MV-4-11 (cell line): ENCODE measurements at places on chromosomes 4 and X.

- DNase-seq: no peak
Observed at GRCh38 chr4:138643827-138644226, 371.8 kb upstream of the NOCT start.

- DNase-seq: no peak
Observed at GRCh38 chr4:102519925-102520324, 18.8 kb downstream of the NFKB1 start.

DNA sequence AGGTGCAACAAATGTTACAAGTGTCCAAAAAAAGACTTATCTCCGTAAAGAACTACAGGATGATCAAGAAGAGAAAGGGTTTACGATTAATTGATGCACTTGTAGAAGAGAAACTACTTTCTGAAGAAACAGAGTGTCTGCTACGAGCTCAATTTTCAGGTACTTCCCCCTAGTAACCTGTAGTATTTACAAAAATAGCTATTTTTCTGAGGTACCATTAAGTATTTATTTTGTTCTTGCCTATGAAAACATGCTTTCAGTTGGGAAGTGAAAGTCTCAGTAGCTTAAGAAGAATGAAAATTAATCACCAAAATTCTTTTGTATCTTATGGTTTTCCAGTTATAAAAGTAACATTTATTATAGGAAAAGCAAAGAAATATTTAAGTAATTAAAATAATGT, 5.9 kb downstream of the THAP9 start:
- DNase-seq: no peak

DNA sequence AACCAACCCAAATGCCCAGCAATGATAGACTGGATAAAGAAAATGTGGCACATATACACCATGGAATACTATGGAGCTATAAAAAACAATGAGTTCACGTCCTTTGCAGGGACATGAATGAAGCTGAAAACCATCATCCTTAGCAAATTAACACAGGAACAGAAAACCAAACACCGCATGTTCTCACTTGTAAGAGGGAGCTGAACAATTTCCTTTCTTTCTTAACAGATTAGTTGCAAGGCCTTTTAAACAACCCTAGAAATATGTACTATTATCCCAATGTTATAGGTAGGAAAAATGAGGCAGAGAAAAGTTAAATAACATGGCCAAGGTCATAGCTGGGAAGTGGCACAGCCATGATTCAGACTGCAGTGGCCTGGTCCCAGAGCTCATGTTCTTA, 5.8 kb upstream of the OCIAD2 start:
- no peak for DNase-seq

- peak; percentile 82 for DNase-seq
Observed at GRCh38 chr4:152500800-152501434, 35.0 kb downstream of the FBXW7 start.

GRCh38 chr4:149370002-149370401, 445.6 kb downstream of the IQCM start:
- no peak for DNase-seq

GRCh38 chr4:170057866-170058265, 31.7 kb upstream of the MFAP3L start:
- no peak for DNase-seq

DNA sequence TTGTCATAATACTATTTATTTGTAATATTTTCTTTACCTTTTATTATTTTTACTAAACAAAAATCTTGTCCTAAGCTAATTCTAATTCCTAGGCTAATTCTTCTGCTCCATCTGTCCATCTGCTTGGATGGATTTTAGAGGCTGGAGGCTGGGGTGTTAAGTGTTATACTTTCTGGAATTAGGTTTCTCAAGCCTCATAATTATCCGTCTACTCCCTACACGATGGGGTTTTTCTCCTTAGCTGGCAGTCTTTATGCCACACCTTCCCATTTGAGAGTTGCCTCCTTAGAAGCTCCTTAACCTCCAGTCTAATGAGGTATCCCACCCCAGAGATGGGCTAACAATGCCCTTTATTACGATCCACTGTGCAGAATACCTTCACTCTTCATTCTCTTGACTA, 37.6 kb upstream of the LGI2 start:
- no peak for DNase-seq

GRCh38 chrX:3567686-3568085, 145.8 kb downstream of the PRKX start:
- no peak for DNase-seq

- no peak for DNase-seq
Observed at GRCh38 chrX:37781081-37781480, 1.2 kb downstream of the CYBB start.

- DNase-seq: no peak
Observed at GRCh38 chrX:103396186-103396585, 19.8 kb downstream of the BEX3 start.

- no peak for DNase-seq
Observed at GRCh38 chr4:172243551-172243950, 430.3 kb downstream of the GALNTL6 start.

GRCh38 chrX:135389243-135389642, 32.5 kb upstream of the SMIM10L2A start:
- no peak for DNase-seq

- DNase-seq: no peak
Observed at GRCh38 chr4:10619220-10619619, 65.3 kb downstream of the CLNK start.

DNA sequence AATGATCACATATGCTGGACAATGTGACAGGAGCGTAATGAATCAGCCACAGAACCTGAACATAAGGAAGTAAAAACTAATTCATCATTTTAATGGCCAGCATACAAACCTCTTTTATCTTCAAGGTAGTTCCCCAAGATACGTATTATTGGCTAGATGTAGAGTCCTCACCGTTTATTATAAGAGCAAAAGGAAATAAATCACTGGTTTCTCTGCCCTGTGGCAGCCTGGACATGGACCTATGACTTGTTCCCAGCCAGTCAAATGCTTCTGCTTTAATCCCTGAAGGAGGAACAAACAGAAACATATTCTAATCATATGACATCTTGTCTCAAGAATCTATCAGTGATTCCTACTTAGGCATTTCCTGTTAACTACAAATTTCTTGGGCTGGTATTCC, 86.8 kb upstream of the FAM241A start:
- DNase-seq: no peak

- no peak for DNase-seq
Observed at GRCh38 chr4:13765539-13765938, 138.0 kb upstream of the BOD1L1 start.

- no peak for DNase-seq
Observed at GRCh38 chr4:124970011-124970410, 257.5 kb upstream of the ANKRD50 start.

DNA sequence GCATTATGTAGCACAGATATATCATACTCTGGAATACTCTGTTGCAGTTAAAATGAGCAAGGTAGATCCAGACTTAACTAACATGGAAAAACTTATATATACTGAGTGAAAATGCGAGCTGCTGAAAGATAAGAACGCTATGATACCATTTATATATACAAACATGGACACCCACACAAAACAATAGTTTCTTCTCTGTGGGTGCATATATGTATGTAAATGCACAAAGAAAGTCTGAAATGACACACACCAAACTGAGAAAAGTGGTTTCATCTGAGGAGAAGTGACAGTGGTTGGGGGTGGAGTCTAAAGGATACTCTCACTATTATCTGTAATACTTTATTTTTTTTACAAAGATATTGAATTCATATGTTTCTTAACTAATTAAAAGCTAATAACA, 12.2 kb upstream of the FGF2 start:
- DNase-seq: no peak

DNA sequence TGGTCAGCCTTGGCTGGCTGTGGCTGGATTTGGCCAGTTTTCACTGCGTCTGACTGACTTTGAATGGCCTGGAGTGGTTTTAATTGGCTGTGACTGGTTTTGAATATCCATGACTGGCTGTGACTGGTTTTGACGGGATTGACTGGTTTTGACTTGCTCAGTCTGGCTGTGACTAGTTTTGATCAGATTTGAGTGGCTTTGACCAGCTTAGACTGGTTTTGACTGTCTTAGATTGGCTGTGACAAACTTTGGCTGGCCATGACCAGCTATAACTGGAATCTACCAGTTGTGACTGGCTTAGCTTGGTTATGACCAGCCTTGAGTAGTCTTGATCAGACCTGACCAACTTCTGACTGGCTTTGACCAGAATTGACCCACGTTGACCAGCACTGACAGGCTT, 168.4 kb upstream of the AMOT start:
- DNase-seq: no peak

- no peak for DNase-seq
Observed at GRCh38 chr4:1641671-1642070, 42.4 kb downstream of the FAM53A start.

GRCh38 chr4:186422296-186422695, 133.1 kb downstream of the MTNR1A start:
- DNase-seq: no peak

DNA sequence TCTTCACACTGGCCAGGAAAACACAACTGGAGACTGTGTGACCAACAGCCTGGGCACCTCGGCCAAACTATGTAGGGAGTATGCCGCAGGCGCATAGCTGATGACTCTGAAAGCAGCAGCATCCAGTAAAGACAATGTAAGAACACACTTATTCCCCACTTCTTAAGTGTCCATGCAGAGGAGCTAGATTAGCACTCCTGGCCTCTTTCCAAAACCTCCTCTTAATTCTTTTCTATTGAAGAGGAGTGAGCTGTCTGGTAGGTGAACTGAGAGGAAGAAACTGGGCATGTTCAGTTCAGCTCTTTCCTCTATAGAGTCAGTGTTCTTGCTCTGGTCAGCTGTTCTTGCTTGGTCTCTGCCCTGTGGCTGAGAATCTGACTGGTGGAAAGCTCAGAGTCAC, 21.1 kb downstream of the NMU start:
- DNase-seq: no peak

DNA sequence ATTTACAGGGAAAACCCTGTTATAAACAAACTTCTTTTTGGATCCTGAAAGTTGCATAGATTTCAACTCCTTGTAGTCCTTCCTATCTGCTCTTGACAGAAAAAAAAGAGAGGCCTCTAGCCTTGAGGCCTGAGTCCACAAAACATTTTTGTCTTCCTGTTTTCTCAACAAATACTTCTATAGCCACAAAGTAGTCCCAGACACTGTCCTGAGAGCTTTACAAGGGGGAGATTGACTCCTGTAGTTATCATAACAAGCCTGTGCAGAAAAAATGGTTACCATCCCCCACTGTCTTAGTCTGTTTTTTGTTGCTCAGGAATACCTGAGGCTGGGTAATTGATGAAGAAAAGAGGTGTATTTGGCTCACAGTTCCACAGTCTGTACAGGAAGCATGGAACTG, 35.2 kb downstream of the PCDH7 start:
- no peak for DNase-seq

- DNase-seq: no peak
Observed at GRCh38 chrX:142428916-142429315, 223.8 kb upstream of the MAGEC2 start.

DNA sequence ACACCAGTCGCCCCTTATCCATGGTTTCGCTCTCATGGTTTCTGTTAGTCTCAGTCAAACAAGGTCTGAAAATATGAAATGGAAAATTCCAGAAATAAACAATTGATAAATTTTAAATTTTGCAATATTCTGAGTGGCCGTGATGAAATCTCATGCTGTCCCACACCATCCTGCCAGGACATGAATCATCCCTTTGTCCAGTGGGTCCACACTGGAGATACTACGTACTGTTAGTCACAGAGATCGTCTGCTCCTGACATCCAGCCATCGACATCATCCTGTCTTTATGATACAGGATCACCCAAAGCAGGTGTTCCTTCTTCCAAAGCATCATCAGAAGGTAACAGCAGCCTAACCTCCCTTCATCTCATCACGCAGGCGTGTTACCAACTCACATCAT, 76.5 kb upstream of the MSX1 start:
- no peak for DNase-seq

GRCh38 chrX:31527455-31528126, 455.8 kb upstream of the FTHL17 start:
- DNase-seq: no peak

DNA sequence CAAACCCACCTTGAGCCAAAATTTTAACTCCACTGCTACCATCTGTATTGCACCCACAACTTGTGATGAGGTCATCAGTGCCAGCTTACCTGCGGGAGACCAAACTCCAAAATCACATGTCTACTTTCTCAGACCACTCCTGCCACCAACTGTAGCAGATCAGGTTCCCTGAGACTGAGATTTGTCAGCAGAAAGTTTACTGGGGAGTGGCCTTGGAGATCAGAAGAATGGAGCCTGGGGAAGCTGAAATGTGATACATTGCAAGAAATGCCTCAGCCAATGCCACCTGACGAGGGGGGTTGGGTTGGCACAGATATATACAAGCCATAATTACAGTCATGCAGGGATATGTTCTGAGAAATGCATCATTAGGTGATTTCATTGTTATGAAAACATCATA, 19.1 kb downstream of the HAUS3 start:
- no peak for DNase-seq

GRCh38 chrX:84729408-84729807, 227.2 kb upstream of the HDX start:
- DNase-seq: no peak

DNA sequence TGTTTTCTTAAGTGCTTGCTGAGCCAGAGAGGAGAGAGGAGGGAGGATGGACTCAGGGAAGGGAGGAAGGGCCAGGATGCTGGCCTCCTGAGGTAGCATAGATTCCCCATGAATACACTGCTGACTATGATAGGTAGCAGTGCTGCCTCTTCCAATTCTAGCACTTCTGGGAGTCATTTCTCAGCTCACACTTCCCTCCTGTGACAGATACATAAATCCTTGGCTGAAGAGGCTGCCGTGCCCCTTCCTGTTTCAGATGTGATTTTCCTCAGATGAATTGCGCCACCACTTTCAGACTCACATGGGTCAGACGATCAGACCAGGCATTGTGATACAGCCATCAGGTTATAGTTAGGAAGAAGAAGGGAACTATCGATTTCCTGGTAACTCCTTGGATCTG, 22.4 kb downstream of the TSC22D3 start:
- peak; percentile 79 for DNase-seq

DNA sequence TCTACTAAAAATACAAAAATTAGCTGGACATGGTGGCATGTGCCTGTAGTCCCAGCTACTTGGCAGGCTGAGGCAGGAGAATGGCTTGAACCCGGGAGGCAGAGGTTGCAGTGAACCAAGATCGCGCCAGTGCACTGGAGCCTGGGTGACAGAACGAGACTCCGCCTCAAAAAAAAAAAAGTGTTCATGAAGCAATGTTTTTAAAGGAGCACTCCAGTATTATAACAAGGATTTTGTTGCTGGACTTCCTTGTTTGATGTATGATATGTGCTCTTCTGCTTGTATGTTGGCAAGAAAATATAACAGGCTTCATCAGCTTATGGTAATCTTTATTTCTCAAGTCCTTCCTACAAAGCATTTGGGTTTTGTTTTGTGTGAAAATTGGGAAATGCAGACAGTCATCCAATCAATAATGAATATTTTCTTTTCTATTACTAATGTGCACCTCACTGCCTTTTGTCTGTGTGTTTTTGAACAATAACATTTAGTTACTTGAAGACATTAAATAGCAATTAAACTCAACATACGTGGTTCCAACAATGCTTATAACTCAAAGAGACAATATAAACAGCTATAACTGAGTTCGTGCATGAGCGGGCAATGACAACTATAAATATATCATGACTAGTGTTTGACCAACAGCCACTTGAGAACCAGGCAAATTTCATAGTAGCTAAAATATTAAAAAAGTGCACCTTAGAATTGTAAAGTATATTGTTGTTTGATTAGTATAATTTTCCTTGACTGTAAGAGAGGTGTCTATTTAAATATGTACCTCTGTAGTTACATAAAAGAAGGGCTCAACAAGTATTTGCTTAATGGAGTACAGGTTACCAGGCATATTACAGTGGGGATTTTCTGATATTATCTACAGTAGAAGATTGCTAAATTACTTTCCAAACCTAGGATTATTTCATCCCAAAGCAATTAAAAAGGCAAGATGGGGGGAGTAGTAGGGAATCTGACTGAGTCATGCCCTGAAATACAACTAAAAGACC, 210.7 kb downstream of the PPP3CA start:
- no peak for DNase-seq
